ENCODE measurements at places on chromosomes 2 and 18.

- peak; percentile 66 for DNase-seq
Observed at GRCh38 chr2:222939208-222939856, 78.5 kb downstream of the ACSL3 start.

DNA sequence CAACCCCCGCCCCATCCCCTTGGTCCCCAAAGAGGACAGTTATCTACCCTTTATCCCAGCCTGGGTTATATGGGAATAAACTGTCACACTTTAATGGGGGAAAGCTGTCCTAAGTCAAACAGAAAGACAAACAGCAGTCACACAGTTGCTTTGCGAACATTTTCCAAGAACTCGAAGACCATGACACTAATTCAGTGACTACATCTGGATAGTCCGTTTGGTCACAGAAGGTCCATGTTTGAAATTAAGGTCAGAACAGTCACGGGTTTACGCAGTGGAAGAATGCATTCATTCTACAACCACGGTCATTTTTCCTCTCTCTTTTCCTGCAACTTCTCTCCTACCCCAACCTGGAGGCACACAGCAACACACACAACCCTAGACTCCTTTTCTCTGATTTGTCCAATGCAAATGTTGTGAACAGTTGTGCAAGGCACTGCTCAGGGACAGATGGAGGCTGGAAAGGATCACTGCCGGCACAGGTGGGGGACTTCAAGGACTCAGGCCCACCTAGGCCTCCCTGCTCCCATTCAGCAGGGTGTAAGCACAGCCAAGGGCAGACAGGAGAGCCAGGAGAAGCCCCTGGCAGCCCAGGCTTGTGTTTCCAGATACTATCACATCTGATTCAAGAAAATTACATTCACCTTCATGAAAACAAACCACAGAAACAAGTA lies 39.9 kb downstream of the ZNF516 start:
- no peak for DNase-seq

DNA sequence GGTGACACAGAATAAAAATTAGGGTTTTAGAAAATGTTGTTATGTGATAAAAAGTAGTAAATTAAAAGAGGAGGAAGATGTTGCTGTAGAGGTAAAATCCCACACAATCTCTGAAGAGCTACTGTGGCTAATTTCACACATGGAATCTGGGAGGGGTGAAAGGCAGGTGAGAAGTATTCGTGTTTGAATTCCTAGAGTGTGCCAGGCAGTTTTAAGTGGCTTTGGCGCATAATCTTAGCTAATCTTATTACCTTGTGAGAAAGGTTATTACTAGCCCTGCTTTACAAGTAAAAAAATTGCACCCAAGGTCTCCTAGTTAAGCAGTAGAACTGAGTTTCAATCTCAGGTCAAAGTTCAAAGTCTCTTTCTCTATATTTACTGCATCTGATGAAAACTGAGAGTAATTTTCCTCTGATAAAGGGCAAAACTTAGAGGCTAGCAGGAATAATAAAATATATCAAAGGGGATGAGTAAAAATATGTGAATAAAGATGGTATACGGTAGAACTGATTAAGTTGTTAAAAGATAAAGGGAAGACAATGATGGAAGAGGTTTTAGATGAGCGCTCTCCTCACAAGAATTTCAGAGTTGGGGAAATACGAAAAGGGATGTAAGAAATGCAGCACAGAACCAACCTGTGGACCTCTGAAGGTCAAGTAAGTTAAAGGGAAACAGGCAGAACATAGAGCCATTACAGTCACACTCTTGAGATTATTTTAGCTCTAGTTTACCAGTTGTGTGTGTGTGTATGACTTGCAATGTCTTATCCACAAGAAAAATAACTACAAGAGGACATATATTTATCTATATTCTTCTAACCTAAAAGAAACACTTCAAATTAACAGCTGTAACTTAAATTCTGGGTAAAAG lies 34.8 kb downstream of the GAREM1 start:
- no peak for DNase-seq

DNA sequence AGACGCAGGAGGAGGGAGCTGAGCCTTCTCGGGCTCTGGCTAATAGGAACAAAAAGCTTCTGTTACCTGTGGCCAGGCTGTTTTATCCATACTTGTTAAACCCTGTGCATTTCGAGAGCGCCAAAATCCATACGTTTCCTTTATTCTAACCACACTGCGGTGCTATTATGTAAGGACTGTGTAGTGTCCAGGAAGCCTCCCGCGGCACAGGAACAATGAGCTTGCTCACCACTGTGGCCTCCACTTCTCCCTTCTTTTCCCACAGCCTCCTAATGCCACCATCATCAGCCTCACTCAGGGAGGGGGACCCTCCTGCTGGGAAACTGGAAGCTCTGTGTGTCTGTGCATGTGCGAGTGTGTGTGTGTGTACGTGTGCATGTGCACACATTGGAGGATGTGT lies 268.5 kb downstream of the HAUS1 start:
- DNase-seq = no peak

GRCh38 chr2:25286723-25287483 lies 54.8 kb downstream of the DNMT3A start:
- no peak for DNase-seq

- no peak for DNase-seq
Observed at GRCh38 chr2:217398860-217399259, 539.0 kb upstream of the TNP1 start.

GRCh38 chr18:62877411-62878221 lies 162.3 kb downstream of the PHLPP1 start:
- DNase-seq = peak; percentile 35

DNA sequence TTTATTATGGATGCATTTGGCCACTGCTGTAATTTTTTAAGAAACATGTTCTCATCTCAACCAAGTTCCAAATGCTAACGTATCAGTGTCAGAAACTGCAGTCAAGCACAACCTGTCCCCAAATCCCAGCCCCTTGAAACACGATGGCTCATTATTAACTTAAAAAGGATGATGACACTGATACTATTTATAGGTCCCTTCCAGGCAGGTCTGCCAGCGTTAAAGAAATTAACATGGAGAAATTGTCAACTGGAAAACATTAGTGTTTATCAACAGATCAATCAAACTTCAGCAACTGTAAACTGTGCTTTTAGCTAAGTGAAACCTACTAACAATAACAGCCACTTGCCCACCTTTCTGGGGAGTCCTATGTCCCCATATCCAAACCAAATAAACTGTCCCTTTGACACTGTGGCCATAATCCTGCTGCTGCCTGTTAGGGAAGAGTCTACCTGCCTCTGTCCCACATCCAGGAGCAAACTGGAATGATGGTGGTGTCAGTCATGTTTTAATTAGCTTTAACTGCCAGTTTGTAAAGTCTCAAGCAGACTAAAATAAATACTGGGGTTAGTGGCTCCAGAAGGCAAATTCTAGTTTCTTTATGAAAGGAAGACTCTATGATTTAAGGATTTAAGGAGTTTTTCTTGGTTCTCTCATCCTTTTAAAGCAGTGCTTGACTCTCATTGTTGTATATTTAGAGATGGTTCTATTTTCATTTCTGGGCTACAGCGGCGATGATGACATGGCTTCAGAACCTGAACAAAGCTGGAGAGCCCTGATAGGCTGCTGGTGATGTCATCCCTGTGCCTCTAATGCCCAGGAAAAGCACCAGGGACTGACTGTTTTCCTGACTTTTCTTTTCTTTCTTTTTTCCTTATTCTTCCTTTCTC lies 583.6 kb upstream of the PIK3C3 start:
- peak; percentile 34 for DNase-seq

- no peak for DNase-seq
Observed at GRCh38 chr2:171323971-171324528, 109.7 kb downstream of the METTL8 start.

- DNase-seq = no peak
Observed at GRCh38 chr2:203071148-203071547, 56.5 kb downstream of the NBEAL1 start.

DNA sequence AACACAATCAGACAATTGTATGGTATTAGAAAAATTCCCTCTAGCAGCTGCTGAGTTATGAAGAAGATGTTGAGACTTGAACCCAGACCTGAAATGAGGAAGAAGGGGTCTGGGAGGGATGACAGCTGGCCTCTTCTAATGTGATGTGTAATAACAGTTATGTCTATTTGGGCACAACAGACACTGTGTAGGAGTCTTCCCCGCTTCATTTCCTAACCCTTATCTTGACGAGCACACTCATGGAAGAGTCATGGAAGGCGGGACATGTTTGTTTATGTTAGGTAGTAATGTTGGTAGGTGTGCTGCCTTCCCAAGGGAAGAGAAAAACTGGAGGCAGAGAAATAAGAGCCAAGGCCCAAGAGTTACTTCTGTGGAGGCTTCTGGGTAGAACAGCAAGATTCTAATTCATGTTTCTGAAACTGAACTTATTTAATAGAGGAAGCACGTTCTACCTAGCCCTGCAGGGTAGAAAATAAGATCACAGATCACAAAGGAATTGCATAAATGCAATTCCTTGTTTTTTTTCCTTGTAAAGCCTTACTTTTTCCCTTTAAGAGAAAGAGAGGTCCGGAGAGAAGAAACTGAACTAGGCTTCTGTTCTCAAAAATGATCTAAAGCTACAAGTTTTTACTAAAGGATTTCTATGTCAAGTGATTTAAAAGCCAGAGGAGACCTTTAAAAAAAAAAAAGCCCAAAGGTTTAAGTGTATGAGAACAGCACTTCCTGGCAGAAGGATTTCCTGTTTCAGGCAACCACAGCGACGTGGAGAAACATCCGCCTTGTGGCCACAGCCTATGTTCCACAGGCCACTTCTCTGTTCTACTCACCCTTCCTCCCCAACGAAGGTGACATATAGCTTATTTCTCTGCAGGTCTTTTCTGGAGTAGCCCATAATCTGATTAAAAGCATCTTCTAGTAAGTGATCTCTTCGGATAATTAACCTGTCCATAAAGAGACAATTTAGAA lies 68.5 kb upstream of the STK17B start:
- DNase-seq = peak; percentile 67

GRCh38 chr2:10079266-10079869 lies 843 bp downstream of the CYS1 start:
- DNase-seq = peak; percentile 73
